ENCODE measurements at places on chromosomes 12 and 14. TPM values are rescaled to one million over a fixed set of nuclear protein-coding genes. Genes with fewer than 3 reads are reported as not detected.

ASIC1 gene
- total RNA-seq = not detected

KCNJ8 gene
- 44.9 TPM for total RNA-seq

AMIGO2 gene
- 27.1 TPM for total RNA-seq

COCH gene
- total RNA-seq = 0.30 TPM

ADAM21 gene
- not detected for total RNA-seq

DPPA3 gene
- not detected for total RNA-seq

SRRM4 gene
- total RNA-seq = 0.09 TPM

DNA sequence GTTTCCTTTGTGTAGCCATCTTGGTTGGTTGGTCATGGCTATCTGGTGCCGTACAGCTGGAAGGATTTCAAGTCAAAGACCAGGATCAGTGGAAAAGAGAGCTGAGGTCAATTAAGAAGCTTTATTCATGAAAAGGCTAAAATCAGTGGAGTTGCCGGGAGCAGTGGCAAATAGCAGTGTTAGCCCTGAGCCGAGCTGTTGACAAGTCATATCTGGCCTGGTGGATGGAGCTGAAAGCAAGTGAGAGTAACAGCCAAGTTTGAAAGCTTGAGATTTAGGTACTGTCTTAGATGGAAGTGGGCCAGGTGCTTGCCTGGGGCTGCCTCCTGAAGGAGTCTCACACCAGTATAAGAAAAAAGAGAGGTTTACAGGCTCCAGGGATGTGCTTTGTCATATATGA lies 9.0 kb downstream of the BATF start:
- no peaks in the 10 kb centered on the region for H3K36me3 ChIP-seq
- H3K4me1 ChIP-seq = no peaks in the 10 kb centered on the region
- H3K27me3 ChIP-seq = no peaks in the 10 kb centered on the region
- H3K4me3 ChIP-seq = no peak overlapping the region
- H3K27ac ChIP-seq = no peak overlapping the region

GRCh38 chr12:132710043-132710404 lies 618 bp upstream of the PGAM5 start:
- no peaks in the 10 kb centered on the region for H3K4me1 ChIP-seq
- H3K27me3 ChIP-seq = no peaks in the 10 kb centered on the region
- no peak for DNase-seq

DNA sequence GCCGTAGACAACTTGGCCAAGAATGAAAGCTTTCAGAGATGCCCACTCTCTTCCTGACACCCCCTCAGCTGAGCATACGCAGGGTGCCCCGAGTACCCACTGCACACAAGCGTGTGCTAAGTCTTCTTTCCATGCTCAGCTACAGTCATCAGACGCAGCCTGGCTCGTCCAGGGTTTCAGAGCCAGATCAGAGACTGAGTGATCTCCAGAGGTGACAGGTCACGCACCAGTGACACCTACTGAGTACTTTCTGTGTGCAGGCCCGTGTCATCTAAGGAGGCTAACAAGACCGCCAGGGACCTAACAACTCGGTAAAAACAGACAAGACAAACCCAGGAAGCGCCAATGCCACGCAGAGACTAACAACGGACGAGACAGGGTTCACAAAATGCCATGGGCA lies 25.1 kb downstream of the STX2 start:
- no peaks in the 10 kb centered on the region for H3K36me3 ChIP-seq
- H3K27ac ChIP-seq = no peak overlapping the region
- DNase-seq = no peak
- no peaks in the 10 kb centered on the region for H3K27me3 ChIP-seq
- H3K4me1 ChIP-seq = no peaks in the 10 kb centered on the region

- no peak for DNase-seq
- no peak overlapping the region for H3K4me3 ChIP-seq
- H3K36me3 ChIP-seq = no peaks in the 10 kb centered on the region
- H3K27me3 ChIP-seq = no peaks in the 10 kb centered on the region
- no peak overlapping the region for H3K27ac ChIP-seq
These were observed 7.6 kb upstream of the PRPF40B start for GRCh38 chr12:49615725-49616124.

GRCh38 chr12:49554266-49554665 lies 13.7 kb downstream of the MCRS1 start:
- H3K4me3 ChIP-seq = no peak overlapping the region
- no peaks in the 10 kb centered on the region for H3K27me3 ChIP-seq
- H3K36me3 ChIP-seq = no peaks in the 10 kb centered on the region

GRCh38 chr12:12992418-12993130 lies 7.5 kb downstream of the HEBP1 start:
- H3K27me3 ChIP-seq = no peaks in the 10 kb centered on the region
- H3K27ac ChIP-seq = peak overlapping the region; percentile 68

GRCh38 chr12:131834798-131835615 lies 6.8 kb downstream of the MMP17 start:
- H3K4me3 ChIP-seq = no peak overlapping the region
- no peak overlapping the region for H3K27ac ChIP-seq
- no peaks in the 10 kb centered on the region for H3K27me3 ChIP-seq
- H3K36me3 ChIP-seq = no peaks in the 10 kb centered on the region
- peaks cover 8% of the 10 kb centered on the region for H3K4me1 ChIP-seq

DNA sequence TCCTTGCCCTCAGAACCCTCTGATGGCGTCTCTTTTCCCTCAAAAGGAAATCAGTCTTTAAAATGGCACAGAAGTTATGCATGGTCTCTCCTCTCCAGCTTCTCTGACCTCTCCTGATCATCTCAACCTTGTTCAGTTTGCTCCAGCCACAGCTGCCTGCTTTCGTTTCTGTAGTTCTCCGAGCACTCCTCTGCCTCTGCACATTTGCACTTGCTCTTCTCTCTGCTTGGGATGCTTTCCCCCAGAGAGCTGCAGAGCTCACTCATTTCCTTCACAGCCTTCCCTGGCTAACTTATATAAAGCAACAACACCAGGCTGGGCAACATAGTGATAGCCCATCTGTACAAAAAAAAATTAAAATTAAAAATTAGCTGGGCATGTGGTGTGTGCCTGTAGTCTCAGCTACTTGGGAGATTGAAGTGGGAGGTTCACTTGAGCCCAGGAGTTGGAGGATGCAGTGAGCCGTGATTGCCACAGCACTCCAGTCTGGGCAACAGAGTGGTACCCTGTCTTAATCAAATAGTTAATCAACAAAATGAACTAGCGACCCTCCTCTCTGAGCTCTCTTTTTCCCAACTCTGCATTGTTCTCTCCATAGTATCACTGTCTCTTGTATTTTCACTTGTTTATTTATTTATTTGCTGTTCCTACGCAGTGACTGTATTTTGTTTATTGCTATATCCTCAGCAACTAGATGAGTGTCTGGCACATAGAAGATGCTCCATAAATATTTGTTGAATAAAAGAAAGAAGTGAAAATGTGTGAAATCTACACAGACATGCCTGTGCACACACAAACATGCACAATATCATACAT lies 37.7 kb downstream of the PPFIBP1 start:
- H3K36me3 ChIP-seq = no peaks in the 10 kb centered on the region
